ENCODE measurements at places on chromosomes 1 and 21. TPM values are rescaled to one million over a fixed set of nuclear protein-coding genes. Genes with fewer than 3 reads are reported as not detected.

The SYPL2 gene
- 0.44 TPM for total RNA-seq

The STUM gene
- total RNA-seq: 1.1 TPM

The CCDC181 gene
- 0.73 TPM for total RNA-seq

DNA sequence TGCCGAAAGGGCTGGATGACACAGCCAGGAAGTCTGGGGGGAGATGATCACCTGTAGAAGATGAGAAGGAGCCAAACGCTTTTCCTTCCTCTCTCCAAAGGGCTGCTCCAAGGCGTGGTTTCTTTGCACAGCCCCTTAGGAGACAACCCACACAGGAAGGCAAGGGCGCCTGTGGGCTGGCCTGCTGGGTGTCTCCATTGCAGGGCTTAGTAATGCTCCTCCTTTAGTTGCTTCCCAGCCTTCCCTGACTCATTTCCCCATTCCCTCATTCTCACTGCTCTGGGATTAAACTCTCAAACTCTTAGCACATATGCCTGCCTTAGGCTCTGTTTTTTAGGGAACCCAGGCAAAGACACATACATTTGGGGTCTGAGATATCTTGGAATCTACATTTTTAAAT is 1.7 kb upstream of the CLCA1 start:
- no peak overlapping the region for H3K27ac ChIP-seq
- no peaks in the 10 kb centered on the region for H3K27me3 ChIP-seq
- H3K36me3 ChIP-seq: no peaks in the 10 kb centered on the region
- DNase-seq: no peak
- no peak overlapping the region for H3K4me3 ChIP-seq

GRCh38 chr1:192506741-192507155 is 68.8 kb upstream of the RGS1 start:
- no peaks in the 10 kb centered on the region for H3K36me3 ChIP-seq
- H3K4me1 ChIP-seq: no peaks in the 10 kb centered on the region
- DNase-seq: no peak
- no peaks in the 10 kb centered on the region for H3K27me3 ChIP-seq

- H3K27ac ChIP-seq: no peak overlapping the region
- no peaks in the 10 kb centered on the region for H3K36me3 ChIP-seq
- DNase-seq: no peak
- no peak overlapping the region for H3K4me3 ChIP-seq
- no peaks in the 10 kb centered on the region for H3K4me1 ChIP-seq
Observed at GRCh38 chr1:200364091-200364759, 45.6 kb downstream of the ZNF281 start.

GRCh38 chr1:9128520-9129265 is at the start of gene GPR157:
Gene GPR157, minus strand, starts transcription at chr1:9129102. Its CDS starts 75 bp downstream, at chr1:9129027.
- H3K4me3 ChIP-seq: peak within 1 kb of the TSS; percentile 57
- no peaks in the 10 kb centered on the region for H3K27me3 ChIP-seq
- H3K27ac ChIP-seq: peak within 1 kb of the TSS; percentile 95
- peaks cover 6% of the 10 kb centered on the region for H3K4me1 ChIP-seq

GRCh38 chr21:28699596-28700259 is 292.9 kb downstream of the LTN1 start:
- no peaks in the 10 kb centered on the region for H3K4me1 ChIP-seq
- no peak overlapping the region for H3K27ac ChIP-seq
- H3K27me3 ChIP-seq: no peaks in the 10 kb centered on the region
- H3K36me3 ChIP-seq: no peaks in the 10 kb centered on the region

GRCh38 chr1:9472386-9473031 is 66.8 kb upstream of the SLC25A33 start:
- no peaks in the 10 kb centered on the region for H3K4me1 ChIP-seq
- no peaks in the 10 kb centered on the region for H3K27me3 ChIP-seq
- peak overlapping the region; percentile 19 for H3K4me3 ChIP-seq
- H3K36me3 ChIP-seq: no peaks in the 10 kb centered on the region
- H3K27ac ChIP-seq: peak overlapping the region; percentile 86

GRCh38 chr1:199685369-199685768 is 342.1 kb upstream of the NR5A2 start:
- DNase-seq: no peak
- no peak overlapping the region for H3K4me3 ChIP-seq
- H3K27ac ChIP-seq: no peak overlapping the region
- no peaks in the 10 kb centered on the region for H3K36me3 ChIP-seq
- H3K4me1 ChIP-seq: no peaks in the 10 kb centered on the region
- H3K27me3 ChIP-seq: no peaks in the 10 kb centered on the region

- no peak for DNase-seq
- peaks cover 1% of the 10 kb centered on the region for H3K4me1 ChIP-seq
- H3K27ac ChIP-seq: no peak overlapping the region
Observed at GRCh38 chr1:203517426-203518110, 23.6 kb downstream of the OPTC start.

GRCh38 chr1:203126866-203127665 is 460 bp upstream of the ADORA1 start:
- no peak overlapping the region for H3K4me3 ChIP-seq
- H3K36me3 ChIP-seq: no peaks in the 10 kb centered on the region
- no peaks in the 10 kb centered on the region for H3K27me3 ChIP-seq

GRCh38 chr1:28882009-28882628 is 32.2 kb upstream of the EPB41 start:
- no peaks in the 10 kb centered on the region for H3K27me3 ChIP-seq
- H3K27ac ChIP-seq: no peak overlapping the region
- H3K36me3 ChIP-seq: no peaks in the 10 kb centered on the region

DNA sequence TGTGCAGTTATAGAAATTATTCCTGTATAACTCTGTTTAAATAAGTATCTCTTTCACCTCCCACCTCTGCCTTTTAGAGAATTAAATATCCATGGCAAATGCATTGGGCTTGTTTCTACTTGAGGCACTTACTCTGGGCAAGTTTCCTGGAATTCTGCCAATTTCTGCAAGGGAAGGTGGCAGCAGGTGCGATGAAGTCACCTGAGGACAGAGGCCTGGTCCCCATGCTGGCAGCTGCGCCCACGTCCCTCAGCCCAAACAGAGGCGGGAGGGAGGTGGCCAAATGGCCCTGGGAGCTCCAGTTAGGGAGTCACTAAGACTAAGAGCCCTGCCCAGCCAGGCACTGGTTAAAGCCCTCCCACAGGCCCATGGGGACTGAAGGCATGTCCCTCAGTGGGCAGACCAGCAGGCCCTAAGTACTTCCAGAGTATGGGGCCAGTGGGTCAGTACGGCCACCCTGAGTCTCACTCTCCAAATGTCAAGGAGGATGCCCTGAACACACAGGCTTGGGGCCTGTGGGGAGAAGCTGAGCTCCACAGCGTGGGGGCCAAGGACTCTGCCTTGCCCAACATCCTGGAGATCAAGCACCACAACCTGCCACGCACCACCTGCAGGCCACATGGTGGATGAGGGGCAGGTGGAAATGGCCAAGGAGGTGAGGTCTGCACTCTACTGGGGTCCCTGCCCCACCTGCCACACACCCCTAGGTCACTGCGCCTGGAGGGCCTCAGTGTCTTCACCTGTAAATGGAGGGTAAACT is 19.4 kb downstream of the ACOT7 start:
- no peak overlapping the region for H3K27ac ChIP-seq
- no peak overlapping the region for H3K4me3 ChIP-seq
- H3K4me1 ChIP-seq: no peaks in the 10 kb centered on the region
- no peaks in the 10 kb centered on the region for H3K27me3 ChIP-seq
- DNase-seq: no peak

DNA sequence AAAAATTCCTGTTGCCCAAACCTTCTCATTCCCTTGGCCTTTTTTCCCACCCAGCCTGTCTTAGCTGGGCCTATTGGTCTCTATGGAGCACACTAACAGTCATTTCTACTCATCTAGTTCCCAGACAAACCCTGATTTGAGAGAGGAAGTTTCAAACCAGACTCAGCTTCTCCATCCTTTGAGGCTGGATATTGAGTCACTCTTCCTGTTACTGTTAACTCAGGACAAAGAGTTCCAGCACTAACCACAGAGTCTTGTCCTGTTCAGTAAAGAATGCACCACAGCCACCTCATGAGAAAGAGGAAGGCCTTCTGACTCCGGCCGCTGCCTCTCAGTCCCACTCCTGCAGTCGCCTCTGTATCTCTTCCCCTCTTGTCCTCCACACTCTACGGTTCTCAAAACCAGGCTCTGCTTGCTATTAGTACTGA is 137.8 kb downstream of the PTPRC start:
- H3K27me3 ChIP-seq: no peaks in the 10 kb centered on the region
- no peak for DNase-seq
- no peak overlapping the region for H3K27ac ChIP-seq
- H3K4me3 ChIP-seq: no peak overlapping the region

GRCh38 chr1:29388884-29389283 is 152.6 kb downstream of the PTPRU start:
- H3K36me3 ChIP-seq: no peaks in the 10 kb centered on the region
- H3K27ac ChIP-seq: no peak overlapping the region
- no peak for DNase-seq

DNA sequence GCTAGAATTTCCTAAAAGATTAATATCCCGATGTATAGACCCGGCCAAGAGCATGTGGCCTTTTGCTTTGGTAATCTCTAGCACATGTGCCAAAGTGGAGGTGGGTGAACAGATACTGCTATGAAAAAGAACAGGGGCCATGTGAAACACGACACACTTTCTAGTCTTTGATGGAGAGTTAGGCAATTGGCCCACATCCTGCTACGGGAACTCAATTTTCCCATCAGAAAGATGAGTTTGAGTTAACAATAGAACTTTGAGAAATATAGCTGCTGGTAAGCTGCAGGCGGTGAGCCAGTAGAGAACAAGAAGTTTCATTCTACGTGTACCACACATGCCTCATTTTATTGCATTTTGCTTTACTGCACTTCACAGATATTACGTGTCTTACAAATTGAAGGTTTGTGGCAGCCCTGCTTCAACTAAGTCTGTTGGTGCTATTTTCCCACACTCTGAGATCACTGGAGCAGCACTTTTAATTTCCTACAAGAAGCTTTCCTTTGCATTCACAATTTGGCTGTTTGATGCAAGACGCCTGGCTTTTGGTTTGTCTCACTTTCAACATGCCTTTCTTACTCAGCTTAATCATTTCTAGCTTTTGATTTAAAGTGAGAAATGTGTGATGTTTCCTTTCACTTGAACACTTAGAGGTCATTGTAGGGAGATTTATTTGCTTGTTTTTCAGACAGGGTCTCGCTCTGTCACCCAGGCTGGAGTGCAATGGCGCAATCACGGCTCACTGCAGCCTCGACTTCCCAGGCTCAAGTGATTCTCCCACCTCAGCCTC is 46.3 kb downstream of the HTR6 start:
- no peaks in the 10 kb centered on the region for H3K36me3 ChIP-seq
- H3K27me3 ChIP-seq: no peaks in the 10 kb centered on the region
- no peaks in the 10 kb centered on the region for H3K4me1 ChIP-seq

- H3K27me3 ChIP-seq: no peaks in the 10 kb centered on the region
- no peak overlapping the region for H3K4me3 ChIP-seq
- H3K36me3 ChIP-seq: no peaks in the 10 kb centered on the region
- no peak overlapping the region for H3K27ac ChIP-seq
Observed at GRCh38 chr1:207612762-207613161, 32.2 kb upstream of the CR1L start.

GRCh38 chr1:153509729-153510354 is 25.9 kb downstream of the S100A6 start:
- H3K4me3 ChIP-seq: no peak overlapping the region
- no peaks in the 10 kb centered on the region for H3K27me3 ChIP-seq
- H3K36me3 ChIP-seq: no peaks in the 10 kb centered on the region
- no peak for DNase-seq
- peaks cover 9% of the 10 kb centered on the region for H3K4me1 ChIP-seq

GRCh38 chr1:203563291-203563690 is 63.3 kb upstream of the ATP2B4 start:
- no peaks in the 10 kb centered on the region for H3K27me3 ChIP-seq
- no peaks in the 10 kb centered on the region for H3K4me1 ChIP-seq
- no peaks in the 10 kb centered on the region for H3K36me3 ChIP-seq
- no peak for DNase-seq

DNA sequence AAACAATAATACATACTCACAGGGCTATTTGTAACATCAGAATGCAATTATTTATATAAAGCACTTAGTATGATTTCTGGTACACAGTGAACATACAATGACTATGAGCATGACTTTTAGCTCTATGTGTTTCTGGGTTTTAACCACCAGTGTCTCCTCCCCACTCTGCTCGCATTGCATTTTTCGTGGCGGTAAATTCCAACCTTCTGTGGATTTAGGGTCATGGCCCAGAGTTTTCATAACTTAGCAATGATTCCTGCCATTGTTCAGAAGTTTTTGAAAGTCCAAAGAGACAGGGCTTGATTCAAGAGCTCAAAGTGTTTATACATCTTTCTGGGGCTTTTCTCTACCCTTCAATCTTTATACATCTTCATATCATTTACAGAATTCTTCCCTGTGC is 191.3 kb downstream of the BACH1 start:
- H3K4me3 ChIP-seq: no peak overlapping the region
- H3K27me3 ChIP-seq: no peaks in the 10 kb centered on the region
- no peaks in the 10 kb centered on the region for H3K4me1 ChIP-seq
- no peaks in the 10 kb centered on the region for H3K36me3 ChIP-seq
- DNase-seq: no peak
- H3K27ac ChIP-seq: no peak overlapping the region

DNA sequence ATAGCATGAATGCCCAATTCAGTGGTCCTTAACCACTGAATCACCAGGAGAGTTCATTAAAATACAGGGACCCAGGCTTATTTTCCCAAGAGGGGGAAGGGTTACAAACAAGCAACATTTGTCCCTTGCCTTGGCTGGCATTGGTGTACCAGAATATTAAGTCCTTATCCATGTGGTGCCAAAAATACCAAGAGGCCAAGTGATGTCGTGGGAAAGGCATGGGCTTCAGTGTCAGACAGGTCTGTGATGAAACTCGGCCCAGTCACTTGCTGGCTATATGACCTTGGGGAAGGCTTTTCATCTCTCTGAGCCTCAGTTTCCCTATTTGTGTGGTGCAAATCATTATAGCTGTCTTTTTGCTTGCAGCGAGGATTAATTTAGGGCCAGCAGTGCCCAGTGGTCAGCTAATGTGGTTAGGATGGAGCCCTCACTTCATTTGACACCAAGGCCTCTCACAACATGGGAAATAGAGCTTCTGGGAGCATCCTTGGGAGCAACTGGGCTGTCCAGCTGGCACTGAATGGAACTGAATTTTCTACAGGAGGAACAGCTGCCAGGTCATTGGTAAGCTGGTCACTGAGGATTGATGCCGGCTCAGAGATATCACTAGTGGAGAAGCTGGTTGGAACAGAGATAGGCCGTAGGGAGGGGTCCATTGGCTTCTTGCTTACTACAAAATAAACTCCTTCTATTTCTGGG is 77.2 kb upstream of the PPP2R5A start:
- no peaks in the 10 kb centered on the region for H3K4me1 ChIP-seq
- no peaks in the 10 kb centered on the region for H3K27me3 ChIP-seq
- DNase-seq: no peak
- H3K36me3 ChIP-seq: no peaks in the 10 kb centered on the region

DNA sequence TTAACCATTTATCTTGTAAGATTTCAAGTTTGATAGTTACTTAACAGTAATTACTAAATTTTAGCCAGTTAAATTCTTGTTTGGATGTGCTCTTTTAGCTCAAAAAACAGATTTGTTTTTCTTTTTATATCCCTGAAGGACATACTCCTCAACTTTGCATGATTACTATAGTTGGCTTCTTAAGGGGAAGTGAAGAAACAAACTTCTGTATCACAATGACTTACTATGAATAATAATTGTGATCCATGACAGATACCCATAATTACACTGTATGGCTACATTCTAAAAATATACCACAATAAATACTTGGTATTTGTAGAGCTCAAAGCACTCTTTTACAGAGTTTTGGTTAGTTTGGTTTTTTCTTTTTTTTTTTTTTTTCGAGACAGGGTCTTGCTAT is 55.8 kb downstream of the IARS2 start:
- H3K36me3 ChIP-seq: no peaks in the 10 kb centered on the region
- H3K4me1 ChIP-seq: no peaks in the 10 kb centered on the region
- H3K27me3 ChIP-seq: no peaks in the 10 kb centered on the region
- H3K27ac ChIP-seq: no peak overlapping the region
- no peak overlapping the region for H3K4me3 ChIP-seq

- no peaks in the 10 kb centered on the region for H3K4me1 ChIP-seq
- H3K27ac ChIP-seq: no peak overlapping the region
- no peaks in the 10 kb centered on the region for H3K36me3 ChIP-seq
- H3K4me3 ChIP-seq: no peak overlapping the region
- H3K27me3 ChIP-seq: no peaks in the 10 kb centered on the region
Observed at GRCh38 chr1:40599926-40600325, 65.6 kb downstream of the RIMS3 start.
